HT-29 (cell line): ENCODE measurements at places on chromosomes 6 and 20. TPM values are rescaled to one million over a fixed set of nuclear protein-coding genes. Genes with fewer than 3 reads are reported as not detected.

GRCh38 chr6:157708933-157709332 lies 114.1 kb upstream of the SNX9 start:
- no peak for DNase-seq

DNA sequence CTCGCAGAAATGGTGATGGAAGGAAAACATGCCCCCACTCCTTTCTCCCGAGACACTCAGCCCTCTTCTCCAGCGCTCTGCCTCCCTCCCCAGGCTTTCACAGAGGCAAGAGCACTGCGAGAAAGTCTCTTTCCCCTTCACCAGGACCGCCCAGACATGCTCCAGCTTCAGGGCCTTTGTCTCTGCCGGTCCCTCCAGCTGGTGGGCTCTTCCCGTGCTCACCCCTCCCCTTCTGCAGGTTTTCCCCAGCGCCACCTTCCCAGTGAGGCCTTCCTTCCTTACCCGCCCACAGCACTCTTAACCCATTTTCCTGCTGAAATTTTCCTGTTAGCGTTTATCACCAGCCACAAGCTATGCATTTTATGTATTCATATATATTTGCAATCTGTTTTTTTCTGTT lies 86.2 kb downstream of the TFAP2C start:
- no peak for DNase-seq

- DNase-seq, result no peak
These were observed 433.8 kb upstream of the PLCB4 start for GRCh38 chr20:8635048-8635572.

The ZSCAN31 gene
- 3.1 and 6.4 TPM in 2 replicates for total RNA-seq

The LTV1 gene
- total RNA-seq, result 11.2 and 11.8 TPM in 2 replicates

The NRN1 gene
- total RNA-seq, result 0.39 TPM in 1 of 2 replicates, not detected in the other
